CD4-positive, alpha-beta T cell treated with Interleukin-1 beta for 1 hour (primary cell): ENCODE measurements at places on chromosomes 1 and 21.

DNA sequence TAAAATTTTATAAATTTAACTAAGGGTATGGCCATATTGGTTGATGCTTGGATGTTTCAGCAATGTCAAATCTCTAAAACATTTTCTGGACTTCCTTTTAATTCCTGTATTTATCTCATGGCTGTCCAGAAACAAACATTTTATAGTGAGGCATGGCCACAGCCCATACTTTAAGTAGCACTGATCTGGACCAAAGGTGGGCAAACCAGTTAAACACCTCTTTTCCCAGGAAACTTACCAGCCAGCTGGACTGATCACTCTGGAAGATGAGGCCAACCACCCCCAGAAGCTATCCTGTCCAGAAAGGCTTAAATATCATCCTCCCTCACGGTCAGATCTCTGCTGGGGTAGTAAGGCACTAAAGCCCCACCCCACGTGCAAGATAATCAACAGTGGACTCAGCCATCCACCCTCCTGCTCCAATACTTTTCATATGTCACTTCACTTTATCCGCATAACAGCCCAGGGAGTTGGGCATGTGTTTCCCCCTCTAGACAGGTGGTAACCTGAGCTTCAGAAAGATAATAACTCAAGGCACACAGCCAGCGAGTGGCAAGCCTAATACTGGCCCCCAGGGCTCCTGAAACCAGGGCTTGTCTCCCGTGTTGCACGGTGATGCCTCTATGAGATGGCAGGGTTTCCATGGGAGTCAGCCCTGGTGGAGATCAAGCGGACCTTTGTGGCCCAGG lies 120.5 kb upstream of the NGF start:
- DNase-seq: no peak

DNA sequence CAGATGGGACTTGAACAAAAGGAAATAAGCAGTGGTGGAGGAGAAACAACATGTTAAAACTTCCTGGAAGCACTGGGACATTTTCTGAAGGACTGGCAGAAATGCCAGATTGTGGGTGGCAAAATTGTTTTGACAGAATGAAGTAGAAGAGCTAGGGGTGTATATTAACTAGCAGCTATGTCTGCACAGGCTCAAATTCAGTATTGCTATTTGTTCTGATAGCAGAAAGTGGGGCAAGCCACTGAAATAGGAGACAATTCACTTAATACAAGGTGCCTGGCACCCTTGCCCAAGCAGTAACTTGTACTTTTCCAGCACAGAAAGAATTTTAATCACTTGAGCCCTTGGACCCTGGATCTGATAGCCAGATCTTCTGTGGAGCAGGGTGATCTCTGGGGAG lies 11.8 kb upstream of the PIGM start:
- no peak for DNase-seq

DNA sequence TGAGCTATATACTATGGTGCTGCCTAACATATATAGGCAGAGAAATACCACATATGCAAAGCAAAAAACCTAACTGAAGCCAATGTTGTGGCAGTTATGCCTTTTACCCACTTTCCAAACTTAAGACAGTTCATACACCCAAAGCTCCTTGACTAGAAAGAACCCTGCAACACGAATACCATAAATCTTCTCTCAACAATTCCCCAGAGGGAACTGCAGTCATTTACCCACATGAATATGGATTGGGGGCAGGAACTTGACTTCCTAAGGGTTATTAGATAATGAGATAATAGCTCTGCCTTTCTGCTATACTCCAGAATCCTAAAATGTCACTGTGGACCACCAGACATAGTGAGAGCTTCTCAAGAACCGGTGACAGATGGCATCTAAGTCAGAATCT lies 2.9 kb upstream of the ASPM start:
- DNase-seq: no peak

DNA sequence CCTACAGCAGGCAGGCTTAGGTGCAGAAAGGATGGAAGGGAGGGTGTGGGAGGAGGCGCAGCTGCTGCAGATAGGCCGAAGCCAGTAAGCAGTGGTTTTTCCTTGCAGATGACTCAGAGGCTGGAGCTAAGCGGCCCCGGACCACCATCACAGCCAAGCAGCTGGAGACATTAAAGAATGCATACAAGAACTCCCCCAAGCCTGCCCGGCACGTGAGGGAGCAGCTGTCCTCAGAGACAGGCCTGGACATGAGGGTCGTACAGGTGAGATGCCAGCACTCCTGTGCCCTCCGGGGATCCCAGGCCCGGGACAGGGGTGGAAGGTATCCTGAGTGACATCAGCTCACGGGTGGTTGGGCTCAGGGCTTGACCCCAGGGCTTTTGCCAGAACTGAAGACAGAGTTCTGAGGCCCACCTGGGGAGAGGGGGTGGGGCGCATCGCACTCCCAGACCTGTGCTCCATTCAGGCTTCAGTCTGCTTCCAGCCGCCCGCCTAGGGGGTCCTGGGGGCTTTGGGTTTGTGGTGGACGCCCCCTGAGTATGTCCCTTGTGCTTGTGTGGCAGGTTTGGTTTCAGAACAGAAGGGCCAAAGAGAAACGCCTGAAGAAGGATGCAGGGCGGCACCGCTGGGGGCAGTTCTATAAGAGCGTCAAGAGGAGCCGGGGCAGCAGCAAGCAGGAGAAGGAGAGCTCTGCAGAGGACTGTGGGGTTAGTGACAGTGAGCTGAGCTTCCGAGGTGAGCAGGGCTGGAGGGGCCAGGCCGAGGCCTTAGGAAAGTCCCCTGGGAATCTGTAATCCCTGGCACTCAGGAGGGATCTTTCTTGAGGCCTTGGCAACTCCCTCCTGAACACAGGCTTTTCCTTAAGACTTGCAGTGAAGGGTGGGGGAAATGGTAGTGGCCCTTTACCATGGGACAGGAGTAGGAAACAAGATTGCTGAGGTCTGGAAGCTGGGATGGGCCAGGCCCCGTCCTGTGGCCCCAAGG lies 41.5 kb downstream of the LHX4 start:
- DNase-seq: no peak

DNA sequence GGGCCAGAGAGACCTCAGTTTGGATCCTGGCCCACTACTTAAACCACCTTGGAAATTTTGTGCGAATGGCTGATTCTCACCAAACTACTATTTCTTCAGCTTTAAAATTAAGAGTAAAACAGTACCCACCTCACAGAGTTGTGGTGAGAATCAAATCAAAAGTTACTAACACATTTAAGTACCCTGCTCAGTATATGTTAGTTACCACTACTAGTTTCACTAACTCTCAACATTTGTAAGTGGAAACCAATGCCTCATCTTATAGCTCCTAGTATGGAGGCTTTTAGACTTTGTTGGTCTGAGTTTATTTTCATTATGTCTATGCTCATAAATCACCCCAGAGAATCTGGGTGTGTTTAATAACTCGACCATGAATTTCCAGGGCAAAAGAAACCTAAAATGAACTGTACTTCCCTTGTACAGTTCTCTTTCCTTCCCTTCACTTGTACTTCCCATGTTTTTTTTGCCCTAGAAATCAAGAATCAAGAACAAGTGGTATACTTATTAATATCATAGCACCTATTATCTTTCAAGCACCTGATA lies 11.6 kb upstream of the SERBP1 start:
- DNase-seq: no peak

- DNase-seq: peak; percentile 61
Observed at GRCh38 chr1:15128520-15129313, 24.8 kb upstream of the TMEM51 start.

GRCh38 chr1:182614796-182615454 lies 10.7 kb upstream of the RGS16 start:
- peak; percentile 38 for DNase-seq

- no peak for DNase-seq
Observed at GRCh38 chr1:167514288-167514687, 4.0 kb downstream of the CD247 start.

DNA sequence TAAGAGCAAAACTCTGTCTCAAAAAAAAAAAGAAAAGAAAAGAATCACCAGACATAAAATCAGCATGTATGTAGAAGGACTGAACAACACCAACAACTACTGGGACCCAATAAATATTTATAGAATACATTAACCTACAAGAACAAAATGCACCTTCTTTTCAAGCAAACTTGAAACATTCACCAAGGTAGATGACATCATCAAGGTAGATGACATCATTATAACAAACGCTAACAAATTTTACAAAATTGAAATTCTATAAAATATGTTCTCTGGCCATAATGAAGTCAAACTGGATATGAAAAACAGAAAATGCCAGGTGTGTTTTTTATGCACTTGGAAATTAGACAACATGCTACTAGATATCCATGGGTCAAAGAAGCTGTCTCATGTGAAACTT lies 220.2 kb upstream of the SNX7 start:
- no peak for DNase-seq

GRCh38 chr1:89546934-89547562 lies 22.4 kb downstream of the LRRC8B start:
- DNase-seq: no peak

GRCh38 chr1:27042670-27043069 lies 30.0 kb upstream of the TENT5B start:
- DNase-seq: no peak

DNA sequence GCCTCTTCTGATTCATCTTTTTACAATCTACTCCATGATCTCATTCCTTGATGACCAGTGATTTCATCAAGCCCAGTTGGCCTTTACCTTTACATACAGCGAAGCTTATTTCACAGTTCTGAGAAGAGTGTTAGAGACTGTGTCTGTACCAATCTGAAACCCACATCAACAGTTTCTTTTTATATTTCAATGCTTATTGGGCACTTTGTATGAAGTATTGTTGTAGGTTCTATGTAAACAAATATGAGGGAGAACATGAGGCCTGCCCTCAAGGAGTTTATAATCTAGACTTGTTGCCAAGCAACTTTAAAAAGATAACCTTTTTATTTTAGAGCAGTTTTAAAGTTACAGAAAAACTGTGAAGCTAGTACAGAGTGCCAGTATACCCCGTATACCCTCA lies 27.5 kb upstream of the RWDD3 start:
- DNase-seq: no peak

DNA sequence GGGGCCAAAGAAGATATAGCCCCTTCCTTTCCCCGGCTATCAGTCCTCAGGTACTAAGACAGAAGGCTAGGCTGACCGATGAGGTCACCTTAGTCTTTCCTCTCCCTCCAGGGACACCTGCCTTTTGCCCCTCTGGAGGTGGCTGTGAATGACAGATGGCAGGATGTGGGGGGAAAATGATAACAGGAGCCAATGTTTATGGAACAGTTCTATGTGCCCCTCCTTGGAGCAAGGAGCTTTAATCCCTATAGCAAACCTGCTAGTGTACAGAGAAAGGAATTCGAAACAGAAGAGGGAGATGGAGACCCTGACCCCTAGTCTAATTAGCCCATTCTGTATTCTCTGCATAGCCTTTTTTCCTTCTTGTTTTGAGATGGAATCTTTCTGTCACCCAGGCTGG lies 28.1 kb downstream of the SERINC2 start:
- no peak for DNase-seq

DNA sequence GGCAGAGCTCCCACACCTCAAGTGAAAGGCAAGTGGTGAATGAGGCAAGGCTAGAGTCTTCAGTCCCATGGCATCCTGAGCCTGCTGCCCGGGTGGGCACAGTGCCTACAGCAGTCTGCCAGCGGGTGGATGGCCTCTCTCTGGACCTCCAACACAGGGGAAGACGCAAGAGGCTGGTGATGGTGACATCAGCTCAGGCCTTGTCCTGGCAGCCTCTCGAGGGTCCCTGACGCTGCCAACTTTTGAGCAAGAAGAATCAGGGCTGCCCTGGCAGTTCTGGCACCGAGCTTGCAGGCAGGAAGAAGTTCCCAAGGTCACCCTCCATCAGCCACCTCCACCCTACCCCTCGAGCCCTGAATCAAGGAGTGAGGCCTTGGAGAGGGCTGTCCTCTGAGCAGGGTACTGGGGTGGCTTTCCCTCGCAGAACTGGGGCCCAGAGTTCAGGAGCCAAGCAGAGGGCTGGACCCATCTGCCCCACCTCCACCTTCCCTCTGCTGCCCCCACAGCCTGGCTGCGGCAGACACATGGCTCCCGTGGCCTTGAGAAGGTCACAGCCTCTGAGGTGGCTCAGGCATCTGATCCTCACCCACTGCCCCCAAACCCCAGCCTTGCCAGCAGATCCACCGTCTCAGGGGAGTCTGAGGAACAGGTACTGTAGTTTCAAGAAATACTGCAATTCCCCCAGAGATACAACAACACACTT lies 5.8 kb downstream of the RAP1GAP start:
- DNase-seq: no peak

DNA sequence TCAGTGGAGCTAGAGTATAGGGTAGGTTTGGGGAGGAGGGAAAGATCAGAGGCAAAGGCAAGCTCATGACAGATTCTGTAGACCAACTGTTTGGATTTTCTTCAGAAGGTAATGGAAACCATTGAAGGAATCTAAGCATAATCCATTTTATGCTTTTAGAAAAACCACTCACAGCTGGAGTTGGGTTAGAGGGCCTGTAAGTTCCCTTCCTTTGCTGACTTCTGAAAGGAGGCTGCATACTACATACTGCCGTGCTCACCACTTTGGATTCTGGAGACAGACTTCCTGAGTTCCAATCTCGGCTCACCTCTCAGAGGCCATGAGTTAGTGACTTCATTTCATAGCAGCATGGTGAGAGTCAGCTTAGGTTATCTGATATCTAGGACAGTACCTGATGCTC lies 6.4 kb upstream of the SYT2 start:
- no peak for DNase-seq

- DNase-seq: no peak
Observed at GRCh38 chr1:107926436-107927080, 38.4 kb downstream of the VAV3 start.

- DNase-seq: no peak
Observed at GRCh38 chr1:3831689-3832088, 25.3 kb downstream of the CEP104 start.

DNA sequence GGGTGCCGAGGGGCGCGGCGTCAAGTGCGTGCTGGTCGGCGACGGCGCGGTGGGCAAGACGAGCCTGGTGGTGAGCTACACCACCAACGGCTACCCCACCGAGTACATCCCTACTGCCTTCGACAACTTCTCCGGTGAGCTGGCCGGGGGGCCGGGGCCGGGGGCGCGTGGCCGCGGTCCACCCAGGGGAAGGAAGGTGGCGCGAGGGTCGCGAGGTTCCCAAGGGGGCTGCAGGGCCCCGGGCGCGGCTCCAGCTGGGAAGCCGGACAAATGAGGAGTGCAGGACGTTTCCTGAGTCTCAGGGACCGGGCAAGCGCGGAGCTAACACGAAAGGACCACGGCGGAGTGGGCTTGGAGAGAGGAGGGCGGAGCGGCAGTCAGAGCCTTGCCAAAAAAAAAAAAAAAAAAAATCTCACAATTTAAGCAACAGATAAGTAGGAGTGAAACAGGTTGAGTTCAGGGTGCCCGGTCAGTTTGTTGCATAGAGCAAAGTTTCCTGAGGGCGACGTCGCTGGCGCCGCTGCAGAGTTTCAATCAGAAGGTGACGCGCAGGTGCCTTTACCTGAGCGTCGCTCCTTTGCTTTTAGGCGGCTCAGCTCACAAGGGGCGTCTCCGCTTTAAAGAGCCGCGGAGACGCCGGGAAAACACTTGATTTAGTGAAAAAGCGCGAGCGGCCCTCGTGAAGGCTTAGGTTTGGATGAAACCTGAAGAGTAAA lies 750 bp downstream of the RHOU start:
- peak; percentile 19 for DNase-seq

DNA sequence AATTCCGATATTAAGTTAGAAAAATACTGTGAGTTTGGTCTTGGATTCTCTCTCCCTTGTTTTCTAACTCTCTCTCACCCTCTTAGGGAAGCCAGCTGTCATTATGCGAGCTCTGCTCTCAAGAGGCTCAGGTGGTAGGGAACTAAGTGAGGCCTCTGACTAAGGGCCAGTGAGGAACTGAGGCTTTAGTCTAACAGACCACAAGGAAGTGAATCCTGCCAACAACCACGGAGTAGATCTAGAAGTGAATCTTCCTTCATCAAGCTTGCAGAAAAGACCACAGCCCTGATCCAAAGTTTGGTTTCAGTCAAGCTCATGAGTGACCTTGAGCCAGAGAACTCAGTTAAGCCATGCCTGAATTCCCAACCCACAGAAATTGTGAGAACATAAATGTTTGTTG lies 180.1 kb upstream of the PRMT6 start:
- no peak for DNase-seq
